ENCODE measurements at places on chromosomes 7 and 10.

- no peak for DNase-seq
Measured at GRCh38 chr10:18545621-18546305, 105.6 kb downstream of the NSUN6 start.

DNA sequence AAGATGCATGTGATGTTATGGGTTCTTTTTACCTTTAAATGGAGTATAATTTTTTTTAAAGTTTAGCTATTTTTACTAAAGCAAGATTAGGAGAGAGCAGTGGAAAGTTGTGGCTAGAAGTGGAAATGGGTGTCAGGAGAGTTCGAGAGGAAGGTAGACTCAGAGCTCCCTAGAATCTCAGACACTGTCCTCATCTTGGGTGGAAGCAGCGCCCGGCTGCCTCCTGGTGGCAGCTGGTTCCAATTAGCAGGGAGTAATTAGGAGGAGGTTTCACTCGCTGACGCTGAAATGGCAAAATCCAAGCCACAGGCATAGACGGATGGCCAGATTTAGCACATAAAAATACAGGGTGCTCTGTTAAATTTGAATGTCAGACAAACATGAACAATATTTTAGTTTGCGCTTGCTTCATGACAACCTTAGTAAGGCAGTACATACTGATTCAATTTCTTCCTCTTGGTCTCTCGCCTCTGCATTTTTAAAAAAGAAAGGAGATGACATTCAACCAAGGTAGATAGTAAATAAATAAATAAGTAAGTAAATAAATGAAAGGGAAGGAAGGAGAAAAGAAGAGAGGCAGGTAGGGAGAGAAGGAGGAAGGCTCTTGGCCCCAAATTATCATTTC is 58.5 kb downstream of the LGI1 start:
- DNase-seq: no peak

- DNase-seq: no peak
Measured at GRCh38 chr10:120770496-120770895, 80.7 kb upstream of the WDR11 start.

DNA sequence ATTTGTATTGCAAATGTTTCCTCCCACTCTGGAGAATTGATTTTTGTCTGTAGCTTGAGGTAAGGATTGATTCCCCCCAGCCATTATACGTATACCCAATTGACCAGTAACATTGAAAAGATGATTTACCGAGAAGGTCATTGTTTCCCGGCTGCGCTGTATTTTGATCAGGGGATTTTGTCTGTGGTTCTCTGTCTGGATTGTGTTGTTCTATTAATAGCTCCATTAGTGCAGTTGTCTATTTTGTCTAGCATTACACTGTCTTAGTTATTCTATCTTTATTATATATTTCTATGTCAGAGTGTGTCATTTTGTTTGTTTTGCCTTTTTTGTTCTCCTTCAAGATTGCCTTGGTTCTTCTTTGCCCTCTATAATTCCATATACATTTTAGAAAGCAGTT is 37.7 kb downstream of the AHR start:
- no peak for DNase-seq

GRCh38 chr10:1184541-1185430 is 128.6 kb downstream of the WDR37 start:
- DNase-seq: no peak

GRCh38 chr7:129773871-129774270 is 162.4 kb downstream of the NRF1 start:
- no peak for DNase-seq

DNA sequence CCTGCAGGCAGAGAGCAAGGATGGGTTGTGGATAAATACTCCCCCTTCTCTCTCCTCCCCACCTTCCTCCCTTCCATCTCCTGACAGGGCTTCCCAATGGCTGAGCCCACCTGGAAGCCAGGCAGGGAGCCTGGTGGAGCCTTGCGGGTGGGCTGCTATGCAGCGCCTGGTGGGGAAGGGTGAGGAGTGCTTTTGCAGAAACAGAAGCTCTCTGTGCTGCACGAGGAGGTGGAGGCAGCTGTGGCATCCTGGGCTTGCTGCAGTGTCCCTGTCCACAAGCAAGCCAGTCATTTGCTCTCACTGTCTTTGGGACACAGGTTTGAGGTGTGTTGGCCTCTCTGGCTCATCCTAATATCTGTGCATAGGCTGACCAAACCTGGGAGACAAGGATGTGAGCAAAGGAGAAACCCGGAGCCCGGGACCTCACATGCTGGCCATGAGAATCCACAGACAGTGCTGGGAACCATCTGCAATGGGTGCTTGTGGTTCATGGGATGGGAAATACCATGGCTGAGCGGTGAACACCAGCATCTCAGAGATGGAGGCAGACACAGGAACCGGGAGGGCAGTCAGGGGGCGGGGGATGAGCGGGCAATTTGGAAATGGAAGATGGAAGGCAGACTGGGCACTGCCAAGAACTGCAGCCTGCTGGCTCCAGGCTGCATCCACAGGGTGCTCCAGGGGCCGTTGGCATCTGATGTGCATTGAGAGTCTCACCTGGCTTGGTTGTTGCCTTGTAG is 364.2 kb downstream of the GLRX3 start:
- no peak for DNase-seq

DNA sequence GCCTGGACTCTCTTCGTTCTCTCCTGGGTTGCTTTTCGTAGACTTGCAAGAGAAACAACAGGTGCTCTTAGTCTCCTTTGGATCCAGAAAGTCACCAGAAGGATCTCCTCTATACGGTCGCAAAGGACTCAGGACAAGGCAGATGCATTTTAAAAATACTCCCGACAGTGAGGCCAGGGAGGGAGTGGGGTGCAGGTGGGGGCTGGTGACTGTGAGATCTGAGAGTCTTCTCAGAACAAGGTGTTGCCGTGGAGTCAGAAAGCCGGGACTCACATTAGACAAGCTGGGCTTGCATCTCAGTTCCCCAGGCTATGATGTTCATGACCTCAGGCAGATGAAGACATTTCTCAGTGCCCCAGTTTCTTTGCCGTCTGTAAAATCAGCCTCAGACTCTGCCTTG is 507.2 kb downstream of the TCERG1L start:
- DNase-seq: no peak
